Muscle of leg (tissue), 16 donors: ENCODE measurements at places on chromosomes 13 and 19. TPM values are rescaled to one million over a fixed set of nuclear protein-coding genes. Genes with fewer than 3 reads are reported as not detected.

GRCh38 chr13:110981379-110981778 is 66.5 kb upstream of the ANKRD10 start:
- H3K36me3 ChIP-seq: no peaks in the 10 kb centered on the region
- H3K27me3 ChIP-seq: no peaks in the 10 kb centered on the region
- H3K4me1 ChIP-seq: peaks cover 23% of the 10 kb centered on the region

- peak overlapping the region; percentile 50 for H3K4me3 ChIP-seq
- peaks cover 7% of the 10 kb centered on the region for H3K4me1 ChIP-seq
- peaks cover 18% of the 10 kb centered on the region for H3K36me3 ChIP-seq
- DNase-seq: peak; percentile 97
Observed at GRCh38 chr19:45485305-45486077, 11.4 kb downstream of the RTN2 start.

- no peaks in the 10 kb centered on the region for H3K36me3 ChIP-seq
- no peaks in the 10 kb centered on the region for H3K27me3 ChIP-seq
- no peak overlapping the region for H3K27ac ChIP-seq
- H3K4me3 ChIP-seq: no peak overlapping the region
- no peaks in the 10 kb centered on the region for H3K4me1 ChIP-seq
Observed at GRCh38 chr13:101661839-101662238, 209.4 kb downstream of the ITGBL1 start.

- H3K27me3 ChIP-seq: no peaks in the 10 kb centered on the region
- no peak for DNase-seq
- no peaks in the 10 kb centered on the region for H3K4me1 ChIP-seq
- H3K27ac ChIP-seq: no peak overlapping the region
- H3K4me3 ChIP-seq: no peak overlapping the region
- H3K36me3 ChIP-seq: no peaks in the 10 kb centered on the region
Observed at GRCh38 chr13:40254394-40254793, 412.0 kb downstream of the FOXO1 start.

- peaks cover 12% of the 10 kb centered on the region for H3K36me3 ChIP-seq
- no peaks in the 10 kb centered on the region for H3K4me1 ChIP-seq
- no peaks in the 10 kb centered on the region for H3K27me3 ChIP-seq
- no peak overlapping the region for H3K4me3 ChIP-seq
- no peak overlapping the region for H3K27ac ChIP-seq
- DNase-seq: no peak
Observed at GRCh38 chr13:48404952-48405351, 8.0 kb downstream of the LPAR6 start.

GRCh38 chr19:8416796-8417195 is 3.7 kb downstream of the MARCHF2 start:
- peaks cover 17% of the 10 kb centered on the region for H3K4me1 ChIP-seq
- no peak overlapping the region for H3K27ac ChIP-seq
- H3K36me3 ChIP-seq: peaks cover 2% of the 10 kb centered on the region
- H3K27me3 ChIP-seq: no peaks in the 10 kb centered on the region
- DNase-seq: no peak

The NAPSA gene
- 0.56 TPM for polyA plus RNA-seq

The IFI30 gene
- 0.17 TPM for polyA plus RNA-seq

The ZNF443 gene
- 4.4 TPM for polyA plus RNA-seq

The CPAMD8 gene
- polyA plus RNA-seq: 2.2 TPM

The CD37 gene
- 17.9 TPM for polyA plus RNA-seq
